ENCODE measurements at places on chromosomes 5 and 9.

DNA sequence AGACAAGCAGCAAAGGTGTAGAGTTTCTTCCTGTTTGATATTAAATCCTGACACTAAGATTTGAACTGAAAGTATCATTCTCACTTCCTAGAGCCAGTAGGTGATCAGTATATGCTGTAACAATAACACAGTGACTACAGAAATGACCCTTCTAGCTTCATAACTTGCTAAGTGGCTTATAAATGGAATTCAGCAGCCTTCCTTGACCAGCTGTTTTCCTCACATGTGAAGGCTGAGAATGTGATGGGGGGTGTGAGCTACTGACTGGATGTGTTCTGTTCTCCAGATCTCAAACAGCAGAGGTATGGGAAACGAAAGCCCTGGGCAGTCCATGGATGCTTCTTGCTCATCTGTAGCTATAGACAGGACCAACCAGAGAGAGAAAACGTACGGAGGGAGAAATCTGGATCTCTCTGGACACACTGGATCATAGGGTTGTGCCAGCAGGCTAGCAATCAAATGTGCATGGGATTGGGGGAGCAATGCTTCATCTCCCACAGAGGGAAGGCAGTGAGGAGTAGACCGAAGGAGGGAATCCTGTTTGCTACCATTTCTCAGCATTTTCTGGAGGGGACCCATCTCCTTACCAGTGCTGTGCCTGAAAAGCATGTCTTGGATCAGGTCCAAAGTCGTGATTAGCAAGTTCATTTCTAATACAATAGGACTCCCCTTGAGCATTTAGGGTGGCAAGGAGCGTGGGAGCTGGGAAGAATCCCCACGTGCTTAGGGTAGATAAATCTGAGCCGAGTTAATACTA is 39.4 kb downstream of the TNFAIP8 start:
- DNase-seq: no peak

DNA sequence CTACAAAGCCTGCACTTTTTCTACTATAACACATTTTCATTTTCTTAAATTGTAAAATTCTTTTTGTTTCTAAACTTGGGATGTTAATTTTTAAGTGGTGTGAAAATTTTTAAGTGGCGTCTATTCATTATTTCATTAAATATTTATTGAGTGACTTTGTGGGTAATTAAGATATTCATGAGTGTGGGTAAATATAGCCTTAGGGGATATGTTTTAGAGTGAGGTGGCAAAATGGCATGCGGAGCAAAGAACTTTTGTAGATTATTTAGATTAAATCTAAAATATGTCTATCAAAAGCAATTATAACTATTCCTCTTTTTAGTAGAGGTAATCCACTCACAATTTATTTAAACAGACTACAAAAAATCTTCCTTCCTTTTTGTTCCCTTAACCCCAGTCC is 188.4 kb downstream of the PCSK1 start:
- no peak for DNase-seq

DNA sequence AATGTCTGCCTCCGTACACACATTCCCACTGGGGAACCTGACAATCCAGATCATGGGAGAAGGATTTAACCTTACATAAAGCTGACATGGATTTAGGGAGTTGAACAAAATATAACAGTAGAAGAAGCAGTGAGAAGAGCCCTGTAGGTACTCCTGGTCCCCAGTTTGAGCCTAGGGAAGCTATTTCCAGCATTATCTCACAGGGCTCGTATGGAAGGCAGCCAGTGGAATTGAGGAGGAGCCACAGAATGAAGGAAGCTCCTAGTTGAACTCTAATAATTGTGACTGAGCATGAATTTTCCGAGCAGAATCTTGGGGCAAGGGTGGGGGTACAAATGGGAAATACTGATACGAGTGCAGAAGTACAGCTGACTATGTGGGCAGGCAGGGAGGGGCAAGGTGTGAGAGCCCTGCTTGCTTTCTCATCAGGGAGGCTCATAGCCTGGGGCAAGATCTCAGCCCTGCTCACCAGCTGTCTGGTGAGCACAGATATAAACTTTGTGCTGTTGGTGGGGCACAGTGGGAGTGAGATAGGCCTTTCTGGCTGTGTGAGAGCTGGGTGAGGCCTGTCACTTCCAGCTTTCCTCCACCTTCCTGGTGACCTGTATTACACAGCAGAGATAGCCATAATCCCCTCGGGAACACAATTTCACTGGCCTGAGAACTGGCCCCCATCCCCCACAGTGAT is 290.7 kb upstream of the IL12B start:
- no peak for DNase-seq

DNA sequence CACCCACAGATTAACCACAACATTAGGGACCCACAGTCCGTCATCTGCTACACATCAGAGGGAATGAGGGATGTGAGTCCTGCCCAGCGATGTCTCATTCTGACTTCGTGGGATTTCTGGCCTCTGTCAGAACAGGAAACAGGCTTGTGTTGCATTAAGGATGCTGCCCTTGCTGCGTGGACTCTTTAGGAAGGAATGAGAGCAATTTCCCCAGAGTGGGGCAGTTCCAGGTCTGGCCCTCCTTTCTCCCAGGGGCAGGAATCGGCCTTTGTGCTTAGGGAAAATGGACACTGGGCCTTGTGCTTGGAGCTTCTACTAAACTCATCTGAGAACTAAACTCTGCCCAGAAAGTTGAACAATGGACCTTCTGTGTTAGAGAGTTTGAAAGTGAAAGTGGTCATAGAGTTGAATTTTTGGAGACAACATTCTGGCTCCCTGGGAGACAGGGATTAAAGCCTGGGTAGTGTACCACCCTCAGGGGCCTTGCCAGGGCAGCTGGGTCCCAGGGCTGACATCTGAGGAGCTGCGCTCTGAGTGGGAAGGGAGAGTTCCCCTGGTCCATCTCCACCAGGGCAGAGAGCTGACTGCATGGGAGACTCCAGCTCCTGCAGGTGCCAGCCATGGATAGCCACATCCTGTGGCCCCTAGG is 37.8 kb upstream of the S1PR3 start:
- no peak for DNase-seq

GRCh38 chr9:134812343-134812673 is 68.3 kb upstream of the FCN2 start:
- no peak for DNase-seq

DNA sequence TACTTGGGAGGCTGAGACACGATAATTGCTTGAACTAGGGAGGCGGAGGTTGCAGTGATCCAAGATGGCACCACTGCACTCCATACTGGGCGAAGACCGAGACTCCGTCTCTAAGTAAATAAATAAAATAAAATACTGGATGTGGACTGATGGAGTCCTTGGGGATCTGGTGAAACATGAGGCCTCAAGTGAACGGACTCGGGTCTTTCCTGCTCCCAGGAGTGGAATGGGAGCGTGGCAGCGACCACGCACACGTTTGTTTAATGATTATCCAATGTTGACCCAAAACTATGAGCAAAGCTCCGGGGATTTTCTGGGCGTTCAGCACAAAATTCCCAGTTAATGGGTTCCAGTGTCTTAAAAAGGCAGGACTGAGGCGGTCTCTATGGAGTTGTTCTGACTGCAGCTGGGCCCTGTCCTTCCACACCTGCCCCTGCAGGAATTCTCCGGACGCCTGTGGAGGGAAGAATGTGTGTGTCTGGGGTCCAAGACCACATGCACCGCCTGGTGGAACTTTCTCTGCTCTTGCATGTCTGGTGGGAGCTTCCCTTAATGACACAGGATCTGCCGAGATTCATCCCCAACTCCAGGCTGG is 26.6 kb downstream of the NEK6 start:
- no peak for DNase-seq

- DNase-seq: no peak
Measured at GRCh38 chr5:150146862-150147601, 8.6 kb downstream of the PDGFRB start.

- DNase-seq: no peak
Measured at GRCh38 chr9:100879884-100880283, 148.6 kb upstream of the PLPPR1 start.

GRCh38 chr9:17622141-17622540 is 43.3 kb downstream of the SH3GL2 start:
- DNase-seq: no peak

GRCh38 chr9:21611891-21612290 is 129.8 kb upstream of the IFNE start:
- no peak for DNase-seq

DNA sequence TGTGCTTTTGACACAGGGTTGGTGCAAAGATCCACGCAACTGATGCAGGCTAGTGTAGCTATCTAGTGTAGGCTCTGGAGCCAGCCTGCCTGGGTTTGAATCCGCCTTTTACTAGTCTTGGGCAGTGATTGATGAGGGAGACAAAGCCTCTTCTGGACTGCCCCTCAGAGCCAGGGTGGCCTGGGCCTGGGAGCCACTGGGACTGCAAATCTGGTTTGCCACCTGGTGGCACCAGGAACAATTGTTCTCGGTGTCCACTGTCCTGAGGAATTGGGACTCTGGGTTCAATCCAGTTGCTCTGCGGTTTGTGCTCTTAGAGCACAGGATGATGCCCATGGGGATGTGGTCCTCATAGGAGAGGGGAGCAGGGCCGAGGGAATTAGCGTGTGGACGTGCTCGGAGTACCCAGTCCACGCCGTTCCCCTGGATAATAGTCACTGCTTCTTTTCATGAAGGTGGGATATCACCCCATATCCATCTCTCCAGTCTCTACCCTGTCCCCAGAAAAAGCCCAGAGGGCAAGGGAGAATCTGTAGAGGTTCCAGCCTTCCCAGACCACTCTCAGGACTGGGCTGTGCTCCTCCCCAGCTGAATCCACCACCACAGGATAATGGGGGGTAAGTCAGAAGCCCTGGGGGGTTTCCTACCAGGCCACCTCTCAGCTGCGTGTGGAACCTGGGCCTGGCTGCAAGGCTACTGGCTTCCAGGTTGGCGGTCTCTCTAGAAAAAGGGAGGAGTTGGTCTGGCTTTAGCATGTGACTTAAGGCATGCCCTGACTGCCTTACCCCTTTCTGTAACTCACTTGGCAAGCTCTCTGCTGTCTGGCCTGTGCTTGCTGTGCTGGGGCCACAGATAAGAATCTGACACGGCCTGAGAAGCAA is 1.9 kb downstream of the B4GALT7 start:
- no peak for DNase-seq

GRCh38 chr9:92077888-92078287 is 37.3 kb downstream of the SPTLC1 start:
- DNase-seq: no peak

DNA sequence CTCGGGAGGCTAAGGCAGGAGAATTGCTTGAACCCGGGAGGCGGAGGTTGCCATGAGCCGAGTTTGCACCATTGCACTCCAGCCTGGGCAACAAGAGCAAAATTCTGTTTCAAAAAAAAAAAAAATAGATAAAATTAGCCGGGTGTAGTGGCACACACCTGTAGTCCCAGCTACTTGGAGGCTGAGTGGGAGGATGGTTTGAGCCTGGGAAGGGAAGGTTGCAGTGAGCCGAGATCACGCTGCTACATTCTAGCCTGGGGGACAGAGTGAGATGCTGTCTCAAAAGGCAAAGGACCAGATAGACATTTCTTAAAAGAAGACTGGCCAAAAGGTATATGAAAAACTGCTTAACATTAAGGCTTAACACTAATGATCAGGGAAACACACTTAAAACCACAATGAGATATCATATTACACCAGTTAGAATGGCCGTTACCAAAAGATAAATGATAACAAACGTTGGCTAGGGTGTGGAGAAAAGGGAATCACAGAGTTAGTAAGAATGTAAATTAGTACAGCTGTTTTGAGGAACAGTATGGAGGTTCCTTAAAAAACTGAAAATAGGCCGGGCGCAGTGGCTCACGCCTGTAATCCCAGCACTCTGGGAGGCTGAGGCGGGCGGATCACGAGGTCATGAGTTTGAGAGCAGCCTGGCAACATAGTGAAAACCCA is 10.1 kb upstream of the MARVELD2 start:
- no peak for DNase-seq

GRCh38 chr5:109877670-109878045 is 187.9 kb downstream of the MAN2A1 start:
- no peak for DNase-seq

GRCh38 chr5:162096448-162096847 is 28.9 kb downstream of the GABRG2 start:
- DNase-seq: no peak

DNA sequence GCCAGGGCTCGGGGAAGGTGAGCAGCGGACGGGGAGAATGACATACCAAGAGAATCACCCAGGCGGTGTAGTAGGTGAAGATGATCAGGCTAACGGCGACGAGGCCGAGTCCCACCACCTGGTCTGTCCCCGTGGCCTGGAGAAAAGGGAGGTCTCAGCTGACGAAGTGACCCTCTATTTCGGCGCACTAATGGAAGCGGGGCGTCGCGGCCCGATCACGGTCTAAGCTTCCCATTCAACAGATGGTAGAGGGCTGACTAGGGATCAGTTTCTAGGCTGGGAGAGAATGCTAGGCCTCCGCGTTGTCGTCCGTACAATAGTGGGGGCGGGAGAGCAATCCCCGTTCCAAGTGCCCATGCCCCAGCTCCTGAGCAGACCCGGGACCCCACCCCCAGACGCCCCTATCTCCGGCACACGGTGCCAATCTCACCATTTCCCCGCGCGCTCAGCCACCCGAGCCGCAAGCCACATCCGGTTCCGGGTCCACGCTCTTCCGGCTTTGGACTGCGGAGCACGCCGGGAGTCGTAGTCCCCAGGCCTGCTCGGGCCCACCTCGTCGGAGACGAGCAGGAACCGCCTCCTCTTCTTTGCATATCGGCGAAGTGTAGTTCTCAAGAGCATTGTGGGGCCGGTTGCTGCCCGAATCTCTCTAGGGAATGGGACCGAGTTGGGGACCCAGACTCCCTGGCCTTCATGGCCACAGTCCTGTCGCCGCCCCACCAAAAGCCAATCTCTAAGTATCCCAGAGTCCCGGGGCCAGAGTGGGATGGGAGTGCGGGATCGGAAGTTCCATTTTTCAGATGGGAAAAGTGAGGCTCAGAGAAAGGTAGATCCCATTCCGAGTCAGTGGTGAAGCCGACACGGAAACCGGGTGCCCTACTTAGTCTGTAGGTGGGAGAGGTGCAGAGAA is at the start of gene DPM2:
Gene DPM2, minus strand, starts transcription at position 467 of the 910 bp plus-strand sequence. Its CDS starts 34 bp downstream, at position 433.
- peak; percentile 40 for DNase-seq

DNA sequence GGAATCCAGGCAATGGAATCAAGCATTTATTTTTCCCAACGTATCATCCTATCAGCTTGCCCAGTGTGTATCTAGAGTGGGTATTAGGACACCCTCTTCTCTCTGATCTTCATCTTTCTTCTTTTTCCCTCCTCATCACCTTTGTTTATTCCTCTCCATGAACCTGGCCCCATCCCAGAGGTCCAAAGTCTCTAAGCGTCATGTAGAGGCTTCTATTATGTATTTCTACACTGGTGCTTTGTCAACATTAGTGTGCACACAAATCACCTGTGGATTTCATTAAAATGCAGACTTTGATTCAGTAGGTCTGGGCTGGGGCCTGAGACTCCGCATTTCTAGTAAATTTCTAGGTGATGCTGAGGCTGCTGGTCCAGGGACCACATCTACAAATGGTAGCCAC is 19.8 kb upstream of the PIP5K1B start:
- DNase-seq: no peak

- no peak for DNase-seq
Measured at GRCh38 chr5:159873680-159874079, 42.6 kb upstream of the ADRA1B start.

All from T1000 (cell line).